ENCODE measurements at places on chromosomes 11 and 22.

GRCh38 chr11:19889531-19889930, 176.9 kb downstream of the NAV2 start:
- DNase-seq: no peak

DNA sequence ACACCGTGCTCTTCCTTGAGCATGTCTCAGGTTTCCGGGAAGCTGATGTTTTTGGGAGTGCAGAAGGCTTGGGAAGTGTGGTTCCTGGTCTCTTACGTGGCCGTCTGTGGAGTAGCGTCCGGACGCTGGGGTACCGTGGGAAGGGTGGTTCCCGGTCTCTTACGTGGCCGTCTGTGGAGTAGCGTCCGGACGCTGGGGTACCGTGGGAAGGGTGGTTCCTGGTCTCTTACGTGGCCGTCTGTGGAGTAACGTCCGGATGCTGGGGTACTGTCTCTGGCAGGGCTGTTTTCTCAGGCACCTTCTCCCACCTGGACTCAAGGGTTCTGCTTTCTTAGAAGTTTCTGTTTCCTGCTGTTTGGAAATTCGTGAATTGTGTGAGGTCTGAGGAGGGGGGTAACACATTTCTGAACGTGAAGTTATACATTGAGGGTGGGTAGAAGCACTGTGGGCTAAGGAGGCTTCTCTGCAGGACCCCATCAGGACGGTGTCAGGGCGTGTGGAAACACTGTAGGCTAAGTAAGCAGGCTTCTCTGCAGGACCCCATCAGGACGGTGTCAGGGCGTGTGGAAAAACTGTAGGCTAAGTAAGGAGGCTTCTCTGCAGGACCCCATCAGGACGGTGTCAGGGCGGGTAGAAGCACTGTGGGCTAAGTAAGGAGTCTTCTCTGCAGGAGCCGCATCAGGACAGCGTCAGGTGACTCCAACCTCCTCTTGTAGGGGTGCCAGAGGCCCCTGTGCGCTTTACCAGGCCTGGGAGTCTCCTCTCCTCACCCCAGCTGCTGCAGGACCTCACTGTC, 5.3 kb upstream of the IFITM3 start:
- no peak for DNase-seq

DNA sequence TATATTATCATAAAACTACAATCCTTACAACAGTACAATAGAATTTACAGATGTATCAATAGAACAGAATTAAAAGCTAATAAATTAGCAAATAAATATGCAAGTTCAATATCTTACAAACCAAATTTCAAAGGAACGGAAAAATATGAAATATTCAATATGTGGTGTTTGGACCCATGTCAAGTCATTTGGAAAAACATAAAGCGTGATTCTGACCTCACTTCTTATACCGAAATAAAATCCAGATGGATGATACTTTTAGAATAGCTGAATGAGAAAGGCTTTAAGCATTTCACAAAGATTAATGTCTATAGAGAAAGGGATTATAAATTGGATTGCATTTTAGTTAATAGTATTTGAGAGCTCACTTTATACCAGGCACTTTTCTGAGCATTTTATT, 92.8 kb upstream of the TEAD1 start:
- DNase-seq: no peak

DNA sequence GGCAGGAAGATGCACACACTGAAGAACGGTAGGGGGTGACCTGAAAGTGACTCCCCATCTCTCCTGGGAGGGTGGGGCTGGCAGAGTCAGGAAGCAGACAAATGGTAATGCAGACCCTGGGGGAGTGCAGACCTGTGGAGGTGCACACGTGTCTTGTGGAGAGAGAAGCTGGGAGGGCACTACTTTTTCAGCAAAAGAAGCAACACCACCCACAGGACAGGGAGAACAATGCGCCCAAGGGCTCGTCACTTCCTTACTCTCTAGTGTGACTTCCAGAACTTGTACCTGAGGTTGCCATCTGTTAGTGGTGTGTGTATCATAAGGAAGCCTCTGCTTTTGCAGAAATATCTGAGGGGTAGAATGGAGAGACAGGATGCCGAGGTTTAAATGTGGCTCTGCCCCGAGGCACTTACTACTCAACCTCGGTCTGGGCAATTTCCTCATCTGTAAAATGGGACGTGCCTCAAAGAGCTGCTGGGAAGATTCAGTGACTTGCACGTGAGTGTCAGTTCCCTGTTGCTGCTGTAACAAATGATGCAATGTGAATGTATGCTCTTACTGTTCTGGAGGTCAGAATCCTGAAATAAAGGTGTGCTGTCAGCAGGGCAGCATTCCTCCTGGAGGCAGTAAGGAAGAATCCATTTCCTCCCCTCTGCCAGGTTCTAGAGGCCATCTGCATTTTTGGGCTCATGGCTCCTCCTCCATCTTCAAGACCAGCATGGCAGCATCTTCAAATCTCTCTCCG, 323.4 kb downstream of the SHANK2 start:
- no peak for DNase-seq
